ENCODE measurements at places on chromosomes 7 and 10.

- DNase-seq, result no peak
Measured at GRCh38 chr7:93146472-93147141, 1.6 kb downstream of the SAMD9L start.

DNA sequence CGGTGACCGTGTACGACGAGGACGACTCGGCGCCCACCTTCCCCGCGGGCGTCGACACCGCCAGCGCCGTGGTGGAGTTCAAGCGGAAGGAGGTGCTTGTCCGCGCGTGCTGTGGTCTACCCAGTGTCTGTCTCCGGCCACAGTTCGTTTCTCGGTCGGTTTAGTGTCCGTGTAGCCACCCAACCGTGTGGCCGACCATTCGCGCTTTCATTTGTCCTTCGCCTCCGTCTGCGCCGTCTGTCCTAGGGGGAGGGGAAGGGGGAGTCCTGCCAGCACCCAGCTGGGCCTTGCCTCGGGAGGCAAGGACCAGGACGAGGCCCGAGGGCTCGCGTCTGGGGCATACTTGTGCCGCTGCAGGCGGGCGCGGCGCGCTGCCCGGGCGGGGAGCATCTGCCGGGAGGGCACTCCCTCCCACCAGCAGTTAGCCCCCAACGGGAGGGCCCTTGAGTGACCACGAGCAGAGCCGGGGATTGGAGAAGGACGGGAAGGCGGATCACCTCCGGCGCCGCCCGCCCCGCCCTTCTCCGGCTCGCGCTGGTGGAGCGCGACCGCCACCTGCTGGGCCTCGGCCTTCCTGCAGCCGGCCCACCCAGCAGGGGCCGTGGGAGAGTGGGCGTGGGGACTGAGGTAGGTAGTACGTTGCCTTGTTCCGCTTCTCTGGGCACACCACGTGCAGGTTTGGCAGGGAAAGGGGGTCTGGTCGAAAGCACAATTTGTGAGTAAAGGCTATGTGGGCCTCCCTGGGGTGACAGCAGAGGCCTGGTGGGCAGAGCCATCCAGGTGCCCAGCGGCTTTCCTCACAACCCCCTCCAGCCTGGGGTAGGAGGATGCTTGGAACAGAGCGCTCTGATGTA is 28.5 kb downstream of the RET start:
- peak; percentile 63 for DNase-seq

- no peak for DNase-seq
Measured at GRCh38 chr7:36185756-36186155, 32.7 kb downstream of the EEPD1 start.

DNA sequence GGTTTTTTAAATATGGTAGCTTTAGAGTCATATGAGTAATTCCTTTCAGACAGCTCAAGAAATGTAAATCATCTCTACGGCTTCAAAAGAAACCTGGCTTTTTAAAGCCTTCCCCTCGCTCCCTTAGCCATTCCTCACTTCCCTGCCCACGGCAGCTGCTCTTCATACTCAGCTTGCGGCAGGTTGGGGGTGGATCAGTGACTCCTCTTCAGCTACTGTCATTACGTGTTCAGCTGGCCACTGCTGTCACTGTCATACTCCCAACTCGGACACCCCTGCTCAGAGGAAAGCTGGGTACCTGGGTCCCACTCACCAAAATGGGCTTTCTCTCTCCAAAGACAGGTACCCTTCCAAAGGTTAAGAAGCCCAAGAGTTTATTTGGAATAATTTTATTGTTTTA is 6.6 kb downstream of the YWHAG start:
- DNase-seq, result no peak

DNA sequence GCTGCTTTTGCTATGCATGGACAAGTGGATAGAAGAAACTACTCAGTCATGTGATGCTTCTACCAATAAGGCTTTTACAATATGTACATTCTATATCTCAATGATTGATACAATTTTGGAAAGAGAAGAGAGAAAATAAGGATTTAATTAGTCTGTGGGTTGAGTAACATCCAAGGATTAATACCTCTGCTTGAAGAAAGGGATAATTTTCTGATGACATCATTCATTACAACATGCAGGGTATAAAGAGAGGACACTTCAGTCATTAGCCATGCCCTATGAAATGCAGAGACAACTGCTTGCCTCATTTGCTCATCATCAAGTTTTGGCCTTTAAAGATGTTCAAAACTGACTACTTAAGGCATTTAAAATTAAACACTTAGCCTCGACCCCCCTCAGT is 237.3 kb downstream of the AHR start:
- DNase-seq, result no peak

DNA sequence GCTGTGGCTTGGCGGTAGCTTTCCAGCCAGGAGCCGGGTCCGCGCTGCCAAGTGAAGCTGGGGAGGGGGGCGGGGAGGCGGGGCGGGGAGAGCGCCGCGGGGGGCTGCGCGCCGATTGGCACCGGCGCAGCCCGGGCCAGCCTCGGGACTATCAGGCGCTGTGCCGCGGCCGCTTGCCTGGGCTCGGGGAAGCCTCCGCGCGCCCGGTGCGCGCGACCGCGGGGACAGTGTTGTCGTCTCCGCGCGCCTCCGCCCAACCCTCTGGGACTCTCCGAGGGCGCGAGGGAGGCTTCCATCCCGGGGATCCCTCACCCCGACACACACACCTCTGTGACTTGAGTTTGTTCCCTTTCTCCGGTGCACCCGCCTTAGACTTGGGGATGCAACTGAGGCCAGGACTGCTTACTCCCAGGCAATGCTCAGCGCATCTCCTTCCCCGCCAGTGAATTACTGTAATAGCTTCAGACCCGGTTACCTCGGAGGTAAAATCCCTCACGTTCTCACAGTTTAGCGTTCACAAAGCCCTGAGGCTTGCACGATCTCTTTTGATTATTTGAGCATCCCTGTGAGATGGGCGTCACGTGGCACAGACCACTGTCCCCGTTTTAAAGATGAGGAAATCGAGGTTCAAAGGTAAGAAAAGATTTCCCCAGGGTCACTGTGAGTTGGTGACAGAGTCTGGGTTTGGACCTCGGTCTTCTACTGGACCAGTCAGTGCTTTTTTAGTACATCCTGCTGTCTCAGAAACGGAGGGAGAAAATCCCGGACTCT is at the start of gene NKX1-2:
Gene NKX1-2, minus strand, starts transcription at position 24 of the 771 bp plus-strand sequence. CDS start 92 bp downstream, outside the sequence.
- no peak for DNase-seq

DNA sequence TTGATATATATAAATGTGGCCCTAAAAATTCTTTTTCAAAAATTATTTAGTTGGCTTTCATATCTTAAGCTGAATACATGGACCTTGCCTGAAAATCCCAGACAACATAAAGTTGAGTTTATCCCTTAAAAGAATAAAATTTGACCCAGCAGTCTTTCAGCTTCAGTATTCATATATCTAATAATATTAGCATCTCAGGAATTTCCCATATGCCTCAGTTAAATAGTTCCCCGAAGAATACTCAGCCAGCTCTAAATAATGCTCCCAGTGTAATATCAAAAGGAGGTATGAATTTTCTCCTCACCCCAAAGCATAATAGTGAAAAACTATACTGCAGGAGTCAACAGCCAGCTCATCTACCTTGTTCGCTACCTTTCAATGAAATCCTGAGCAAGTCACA is 145.9 kb downstream of the CTNNA3 start:
- DNase-seq, result no peak

GRCh38 chr7:4720225-4720624 is 38.1 kb downstream of the FOXK1 start:
- no peak for DNase-seq

DNA sequence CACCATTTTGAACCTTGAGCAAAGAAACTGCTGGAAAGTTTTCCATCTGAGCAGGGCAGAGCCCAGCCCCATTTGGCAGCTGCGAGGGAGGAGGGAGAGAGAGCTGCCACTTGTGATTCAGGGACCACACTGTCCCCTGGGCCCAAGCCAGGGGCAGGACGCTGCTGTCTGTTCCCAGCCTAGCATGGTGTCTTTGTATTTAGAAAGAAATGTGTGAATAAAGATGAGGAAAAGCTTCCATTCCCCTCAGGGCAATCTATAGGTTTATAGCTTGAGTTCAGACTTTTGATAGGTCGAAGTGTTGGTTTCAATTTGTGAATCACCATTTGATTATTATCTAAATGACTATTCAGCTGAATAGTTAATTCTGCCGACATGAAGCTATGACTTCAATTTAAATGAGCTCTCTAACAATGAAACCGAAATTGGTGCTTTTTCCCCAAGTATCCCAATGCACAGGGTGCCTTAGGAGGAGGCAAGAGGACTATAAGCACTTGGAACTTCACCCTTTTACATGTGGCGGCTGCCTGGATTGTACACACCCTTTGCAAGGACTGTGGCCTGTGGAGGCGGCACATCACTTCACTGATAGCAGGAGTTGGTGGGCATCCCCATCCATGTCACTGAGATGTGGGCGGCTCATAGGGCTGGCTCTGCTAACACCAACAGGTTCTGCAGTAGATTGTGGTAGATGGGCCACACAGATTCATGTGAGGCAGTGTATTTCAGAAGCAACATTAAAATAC is 223.5 kb downstream of the CCDC3 start:
- DNase-seq, result no peak

DNA sequence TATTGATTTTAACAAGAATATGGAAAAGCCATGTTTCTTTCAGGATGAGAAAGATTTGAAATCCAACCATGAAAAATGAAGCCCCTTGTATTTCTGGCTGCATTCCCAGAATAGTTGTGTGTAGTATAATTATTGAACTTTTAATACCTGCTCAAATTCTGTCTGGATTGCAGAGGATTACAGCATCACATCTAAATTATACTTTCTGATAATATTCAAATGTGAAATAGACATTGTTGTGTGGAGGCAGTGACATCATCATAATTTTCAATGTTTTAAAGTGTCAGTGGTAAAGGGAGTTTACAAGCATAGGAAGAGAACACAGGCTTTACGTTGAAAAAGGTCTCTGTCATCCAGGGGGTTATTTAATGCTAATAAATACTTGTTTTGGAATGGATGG is 93.4 kb downstream of the POLL start:
- DNase-seq, result no peak

GRCh38 chr7:7183838-7184463 is 1.6 kb downstream of the C1GALT1 start:
- no peak for DNase-seq

- peak; percentile 88 for DNase-seq
Measured at GRCh38 chr7:17298102-17298839, at the start of gene AHR. Gene AHR (plus strand): TSS chr7:17298652. CDS start chr7:17299265, 613 bp downstream.

DNA sequence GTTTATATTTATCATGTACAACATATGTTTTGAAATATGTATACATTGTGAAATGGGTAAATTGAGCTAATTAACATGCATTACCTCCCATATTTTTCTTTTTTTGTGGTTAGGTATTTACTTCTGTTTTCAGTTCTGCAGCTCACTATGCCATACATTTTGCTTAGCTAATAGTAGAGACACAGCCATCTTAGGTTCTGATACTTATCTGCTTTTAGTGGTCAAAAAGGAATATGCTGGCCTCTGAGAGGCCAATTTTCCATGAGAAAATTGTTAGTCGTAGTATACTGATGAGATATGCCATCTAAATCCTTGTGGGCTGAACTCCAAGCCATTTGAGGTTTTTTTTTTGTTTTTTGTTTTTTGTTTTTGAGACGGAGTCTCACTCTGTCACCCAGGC is 31.0 kb downstream of the SGPL1 start:
- no peak for DNase-seq

DNA sequence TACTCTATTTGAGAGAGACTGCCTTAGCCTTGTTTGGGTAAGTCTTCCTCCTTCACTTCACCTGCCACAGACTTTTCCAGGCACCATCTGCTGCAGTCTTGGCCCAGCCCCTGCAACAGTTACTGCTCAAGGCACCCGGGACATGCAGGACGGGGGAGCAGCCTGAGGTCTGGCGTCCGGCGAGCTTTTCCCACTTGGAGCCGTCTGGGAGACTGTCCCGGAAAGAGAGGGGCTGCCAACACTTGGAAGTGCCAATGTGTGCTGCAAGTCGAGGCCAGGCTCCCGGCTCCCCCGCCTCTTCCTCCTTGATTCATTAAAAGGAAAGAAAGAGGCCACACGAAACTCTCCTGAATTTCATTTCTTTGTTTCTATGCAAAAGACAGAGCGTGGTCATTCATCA is 13.7 kb downstream of the HTRA1 start:
- no peak for DNase-seq

GRCh38 chr10:12829831-12830390 is 171.6 kb downstream of the CCDC3 start:
- no peak for DNase-seq

DNA sequence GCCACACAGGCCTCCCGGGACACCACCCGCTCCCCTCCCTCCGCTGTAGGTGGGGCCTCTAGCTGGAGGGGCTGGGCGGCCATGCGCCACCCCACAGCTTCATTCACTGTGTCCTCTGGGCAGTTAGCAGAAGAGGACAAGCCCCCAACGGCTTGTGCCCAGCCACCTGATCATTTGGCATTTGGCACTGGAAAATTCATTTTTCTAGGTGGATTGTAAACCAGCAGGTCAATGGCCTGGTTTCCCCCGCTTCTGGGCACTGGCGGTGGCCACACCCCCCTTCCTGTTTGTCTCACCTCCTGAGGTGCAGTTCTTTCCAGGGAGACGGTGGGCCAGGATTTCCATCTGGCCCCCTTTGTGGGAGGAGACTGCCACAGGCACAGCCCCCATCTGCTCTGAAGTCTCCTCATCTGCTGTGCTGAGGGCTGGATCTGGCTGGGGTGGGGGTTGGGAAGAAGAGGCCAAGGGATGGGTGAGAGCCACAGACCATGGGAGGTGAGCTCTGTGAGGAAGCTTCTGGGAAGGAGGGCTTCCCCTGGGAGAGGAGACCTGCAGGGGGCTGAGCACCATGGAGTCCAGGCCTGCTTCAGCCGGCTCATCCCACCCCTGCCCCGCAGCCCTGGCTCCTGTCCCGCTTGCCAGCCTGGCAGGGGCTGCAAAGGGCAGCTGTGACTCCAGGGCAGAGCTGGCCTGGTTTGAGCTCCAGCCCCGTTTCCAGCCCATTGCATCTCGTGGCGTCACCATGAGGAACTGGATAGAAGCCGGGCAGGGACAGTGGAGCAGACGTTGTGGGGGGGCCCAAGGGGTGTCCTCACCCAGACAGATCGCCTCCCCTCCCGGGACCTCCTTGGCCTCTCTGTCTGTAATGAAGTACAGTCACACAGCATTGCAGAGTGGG is 40.1 kb upstream of the SLC29A3 start:
- DNase-seq, result no peak
